ENCODE measurements at places on chromosomes 1 and 21.
A peak's percentile ranks its signal among the peaks of the same experiment; 100 is the strongest.

- no peak for DNase-seq
Observed at GRCh38 chr1:19433719-19433998, 51.7 kb downstream of the CAPZB start.

- no peak for DNase-seq
Observed at GRCh38 chr1:198888379-198888943, 249.6 kb downstream of the PTPRC start.

- no peak for DNase-seq
Observed at GRCh38 chr1:42003433-42003832, 84.7 kb upstream of the HIVEP3 start.

DNA sequence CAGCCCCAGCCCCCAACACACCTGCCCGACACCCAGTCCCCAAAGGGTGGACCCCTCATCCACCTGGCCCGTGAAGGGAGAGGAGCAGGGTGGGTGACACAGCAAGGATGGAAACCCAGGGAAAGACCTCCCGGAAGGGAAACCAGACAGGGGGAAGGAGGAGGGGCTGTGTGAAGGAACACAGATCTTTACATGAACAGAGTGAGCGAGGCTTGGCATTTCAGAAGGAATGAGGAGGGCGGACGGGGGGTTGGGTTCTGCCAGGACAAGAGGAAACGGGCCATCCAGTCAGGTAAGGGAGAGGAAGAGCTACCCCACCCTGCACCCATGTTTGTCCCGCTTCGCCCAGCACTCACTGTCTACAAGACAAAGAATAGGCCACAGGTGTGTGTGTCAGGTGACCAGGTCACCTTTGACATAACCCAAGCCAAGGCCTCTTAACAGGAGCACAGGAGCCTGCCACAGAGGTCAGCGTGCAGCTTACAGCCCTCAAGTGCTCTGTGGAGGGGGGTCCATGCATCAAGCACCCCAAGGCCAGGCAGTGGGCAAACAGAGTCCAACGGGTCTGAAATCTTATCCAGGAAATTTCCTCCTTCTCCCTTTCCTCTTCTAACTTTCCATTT lies 18.0 kb upstream of the PRDM15 start:
- DNase-seq: no peak

DNA sequence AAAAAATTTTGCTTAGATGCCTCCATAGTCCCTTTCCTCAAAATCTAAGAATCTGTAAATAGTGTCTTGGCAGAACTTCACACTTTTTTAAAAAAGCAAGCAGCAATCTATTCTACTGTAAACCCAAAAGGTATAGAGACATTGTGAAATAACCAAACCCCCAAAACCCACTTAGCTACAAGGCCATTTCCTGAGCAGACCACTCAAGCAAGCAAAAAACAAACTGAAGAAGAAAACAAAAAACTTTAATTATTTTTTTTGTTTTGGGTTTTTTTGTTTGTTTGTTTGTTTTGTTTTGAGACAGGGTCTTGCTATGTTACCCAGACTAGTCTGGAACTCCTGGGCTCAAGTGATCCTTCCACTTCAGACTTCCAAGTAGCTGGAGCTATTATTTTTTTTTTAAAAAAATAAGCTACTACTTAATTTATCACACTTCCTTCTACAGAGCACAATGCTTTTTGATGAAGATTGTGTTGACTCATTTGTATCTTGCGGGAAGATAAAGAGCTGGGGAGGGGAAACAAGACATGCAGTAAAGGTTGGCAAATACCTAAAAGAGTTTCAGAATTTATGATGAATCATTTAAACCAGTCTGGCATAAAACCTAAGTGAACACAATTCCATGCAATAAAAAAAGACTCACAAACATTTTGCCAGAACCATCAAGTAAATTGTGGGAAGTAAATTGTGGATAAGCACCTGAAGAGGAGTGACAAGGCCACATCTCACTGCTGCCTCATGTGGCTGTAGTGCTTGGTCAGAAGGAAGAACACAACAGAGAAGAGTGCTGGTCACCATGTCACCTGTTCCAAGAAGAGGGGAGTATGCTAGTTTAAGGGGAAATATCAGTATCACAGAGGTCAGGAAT lies 2.7 kb upstream of the PTPN22 start:
- DNase-seq: no peak

GRCh38 chr1:203508463-203509073 lies 14.6 kb downstream of the OPTC start:
- DNase-seq: no peak

DNA sequence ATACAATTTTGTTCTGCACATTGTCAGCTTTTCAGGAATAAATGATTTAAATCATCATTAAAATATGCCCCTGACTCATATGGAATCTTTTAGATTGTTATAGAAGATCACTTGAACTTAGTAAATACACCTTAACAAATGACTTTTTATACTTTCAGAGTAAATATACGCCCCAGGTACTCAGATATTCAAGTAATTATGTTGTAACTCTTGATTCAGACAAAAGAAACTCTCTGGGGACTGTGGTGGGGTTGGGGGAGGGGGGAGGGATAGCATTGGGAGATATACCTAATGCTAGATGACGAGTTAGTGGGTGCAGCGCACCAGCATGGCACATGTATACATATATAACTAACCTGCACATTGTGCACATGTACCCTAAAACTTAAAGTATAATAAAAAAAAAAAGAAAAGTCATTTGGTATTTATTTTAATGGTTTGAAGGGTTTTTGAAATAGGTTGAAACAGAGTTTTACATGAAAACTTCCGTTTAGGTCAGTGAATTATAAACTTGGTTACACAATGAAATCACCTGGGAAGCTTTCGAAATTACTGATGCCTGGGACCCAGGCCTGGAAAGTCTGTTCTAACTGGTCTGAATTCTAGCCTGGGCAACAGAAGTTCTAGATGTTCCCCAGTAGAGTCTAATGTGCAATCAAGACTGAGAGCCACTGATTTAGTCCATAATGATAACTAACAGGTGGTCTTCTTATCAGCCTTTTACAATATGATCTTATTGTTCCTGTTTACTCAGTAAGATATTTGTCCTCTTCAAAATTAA lies 320.5 kb upstream of the NR5A2 start:
- DNase-seq: no peak

DNA sequence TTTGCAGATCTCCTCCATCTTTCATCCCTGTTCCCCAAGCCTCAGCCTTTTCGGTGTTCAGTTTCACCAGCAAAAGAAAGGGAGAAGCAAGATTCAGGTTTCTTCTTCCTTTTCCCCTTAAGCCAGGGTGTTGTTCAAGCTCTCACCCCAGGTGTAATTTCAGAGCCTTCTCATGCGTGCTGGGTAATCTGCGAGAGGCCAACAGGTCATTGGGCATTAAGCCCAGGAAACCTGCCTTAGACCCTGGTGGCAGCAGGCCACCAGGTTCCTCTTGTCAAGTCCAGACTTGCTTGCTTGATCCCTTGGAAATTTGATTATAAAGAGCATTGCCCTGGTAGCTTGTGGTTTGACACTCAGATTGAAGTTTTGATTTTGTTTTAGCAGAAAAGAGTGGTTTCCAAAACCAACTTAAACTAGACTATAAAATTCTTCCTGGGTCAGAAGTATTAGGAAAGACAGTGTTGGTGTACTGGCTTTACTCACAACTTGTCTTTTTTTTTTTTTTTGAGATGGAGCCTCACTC lies 6.9 kb downstream of the AKR1A1 start:
- no peak for DNase-seq

- no peak for DNase-seq
Observed at GRCh38 chr1:64866689-64867088, 99.7 kb downstream of the JAK1 start.

GRCh38 chr1:191034132-191034531 lies 556.5 kb upstream of the BRINP3 start:
- no peak for DNase-seq

DNA sequence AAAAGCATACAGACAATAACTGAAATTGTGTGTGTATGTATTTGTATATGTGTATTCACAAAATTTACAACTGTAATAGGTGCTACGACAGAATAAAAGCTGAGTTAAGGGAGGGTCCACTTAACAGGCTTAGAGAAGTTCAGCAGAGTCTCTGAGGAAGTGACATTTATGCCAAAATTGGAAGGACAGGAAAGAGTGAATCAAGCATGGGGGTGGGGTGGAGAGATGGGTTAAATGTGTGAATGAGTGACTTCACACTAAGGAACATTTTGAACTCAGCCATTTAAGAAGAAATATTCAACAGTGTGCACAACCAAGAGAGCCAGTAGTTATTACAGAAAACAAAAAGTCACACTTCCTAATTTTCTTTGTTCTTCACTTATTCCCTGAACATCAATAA lies 53.8 kb upstream of the RGS1 start:
- DNase-seq: peak; percentile 48

DNA sequence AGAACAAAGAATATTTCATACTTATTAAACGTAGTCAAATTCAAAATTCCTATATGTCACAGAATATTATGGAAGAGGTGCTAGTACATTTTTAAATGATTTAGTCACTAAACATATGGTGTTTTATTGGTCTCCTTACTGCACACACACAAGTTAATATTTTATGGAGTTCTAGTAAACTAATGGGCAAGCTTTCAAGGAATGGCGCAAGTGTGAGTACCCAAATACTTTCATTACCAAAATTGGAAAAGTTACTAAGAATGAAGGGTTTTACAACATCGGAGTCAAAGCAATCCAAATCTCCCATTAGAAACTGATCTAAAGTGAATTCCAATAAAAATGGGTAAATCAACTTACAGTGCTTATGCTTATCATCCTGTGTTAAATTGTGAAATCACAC lies 921.9 kb downstream of the ADGRL2 start:
- no peak for DNase-seq

DNA sequence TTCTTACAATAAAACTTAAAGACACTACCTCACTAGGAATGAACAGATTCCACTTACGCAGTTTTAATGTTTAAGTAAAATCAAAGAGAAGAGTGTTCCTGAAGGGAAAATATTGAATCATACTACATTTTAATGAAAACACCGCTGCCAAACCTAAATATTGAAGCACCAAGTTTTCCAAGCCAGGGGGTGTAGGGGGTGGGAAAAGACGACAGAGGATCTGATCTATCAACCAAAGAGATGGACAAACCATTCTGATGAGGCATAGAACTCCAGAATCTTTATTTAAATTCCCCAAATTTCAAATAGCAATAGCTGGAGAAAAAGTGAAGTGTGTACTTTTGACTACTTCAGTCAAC lies 1.2 kb downstream of the ELK4 start:
- DNase-seq: no peak

DNA sequence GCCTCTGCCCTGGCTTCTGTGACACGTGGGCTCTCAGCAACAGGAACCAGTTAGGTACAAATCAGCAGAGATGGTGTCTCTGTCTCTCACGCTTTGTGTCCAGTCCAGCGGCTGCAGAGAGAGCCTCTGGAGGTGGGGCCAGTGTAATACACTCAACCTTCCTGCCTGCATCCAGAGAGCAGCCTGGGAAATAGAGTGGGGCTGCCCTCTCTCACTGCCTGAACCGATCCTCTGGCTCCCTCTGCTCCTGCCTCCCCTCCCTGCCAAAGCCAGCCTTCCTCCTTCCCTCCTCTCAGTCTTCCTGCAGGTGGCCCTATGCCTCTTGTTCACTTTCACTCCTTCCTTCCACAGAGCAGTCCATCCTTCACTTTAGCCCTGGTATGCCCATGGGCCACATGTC lies at the start of gene ZNF648:
TSS of gene ZNF648 (minus strand) at position 119 of the 400 bp plus-strand sequence. CDS start 3,702 bp downstream, outside the sequence.
- DNase-seq: no peak

- no peak for DNase-seq
Observed at GRCh38 chr1:63664742-63665141, 71.5 kb downstream of the PGM1 start.

DNA sequence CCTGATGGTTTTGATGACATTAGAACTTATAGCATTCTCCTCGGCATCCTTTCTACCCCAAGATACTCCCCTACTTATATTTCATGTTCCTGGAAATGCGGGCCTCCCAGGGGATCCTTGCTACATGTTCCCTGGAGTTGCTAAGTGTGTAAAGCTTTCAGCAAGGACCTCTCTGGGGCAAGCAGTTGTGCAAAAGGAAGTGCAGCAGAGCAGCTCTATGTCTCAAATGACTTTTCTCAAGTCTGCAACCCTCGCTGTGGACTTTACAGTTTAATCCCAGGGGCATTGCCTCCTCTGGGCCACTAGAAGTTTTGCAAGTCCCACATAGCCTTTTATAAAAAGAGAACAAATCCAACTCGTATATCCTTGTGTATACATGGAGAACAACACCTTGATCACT lies 20.8 kb upstream of the MNDA start:
- DNase-seq: no peak

- DNase-seq: no peak
Observed at GRCh38 chr1:230698130-230698529, 15.8 kb downstream of the AGT start.

DNA sequence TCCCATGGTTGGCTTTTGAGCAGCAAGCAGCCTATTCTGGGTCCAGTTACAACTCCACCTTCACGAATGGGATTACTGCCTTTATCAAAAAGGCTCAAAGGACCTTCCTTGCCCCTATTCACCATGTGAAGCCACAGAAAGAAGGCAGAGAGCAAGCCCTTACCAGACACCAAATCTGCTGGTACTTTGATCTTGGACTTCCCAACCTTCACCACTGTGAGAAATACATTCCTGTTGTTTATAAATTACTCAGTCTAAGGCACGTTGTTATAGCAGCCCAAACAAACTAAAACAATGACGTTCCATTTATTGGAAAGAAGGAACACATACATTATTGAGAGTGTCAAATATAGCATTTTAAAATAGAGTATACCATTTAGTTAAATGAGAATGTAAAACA lies 1557.9 kb downstream of the PLA2G4A start:
- DNase-seq: no peak

DNA sequence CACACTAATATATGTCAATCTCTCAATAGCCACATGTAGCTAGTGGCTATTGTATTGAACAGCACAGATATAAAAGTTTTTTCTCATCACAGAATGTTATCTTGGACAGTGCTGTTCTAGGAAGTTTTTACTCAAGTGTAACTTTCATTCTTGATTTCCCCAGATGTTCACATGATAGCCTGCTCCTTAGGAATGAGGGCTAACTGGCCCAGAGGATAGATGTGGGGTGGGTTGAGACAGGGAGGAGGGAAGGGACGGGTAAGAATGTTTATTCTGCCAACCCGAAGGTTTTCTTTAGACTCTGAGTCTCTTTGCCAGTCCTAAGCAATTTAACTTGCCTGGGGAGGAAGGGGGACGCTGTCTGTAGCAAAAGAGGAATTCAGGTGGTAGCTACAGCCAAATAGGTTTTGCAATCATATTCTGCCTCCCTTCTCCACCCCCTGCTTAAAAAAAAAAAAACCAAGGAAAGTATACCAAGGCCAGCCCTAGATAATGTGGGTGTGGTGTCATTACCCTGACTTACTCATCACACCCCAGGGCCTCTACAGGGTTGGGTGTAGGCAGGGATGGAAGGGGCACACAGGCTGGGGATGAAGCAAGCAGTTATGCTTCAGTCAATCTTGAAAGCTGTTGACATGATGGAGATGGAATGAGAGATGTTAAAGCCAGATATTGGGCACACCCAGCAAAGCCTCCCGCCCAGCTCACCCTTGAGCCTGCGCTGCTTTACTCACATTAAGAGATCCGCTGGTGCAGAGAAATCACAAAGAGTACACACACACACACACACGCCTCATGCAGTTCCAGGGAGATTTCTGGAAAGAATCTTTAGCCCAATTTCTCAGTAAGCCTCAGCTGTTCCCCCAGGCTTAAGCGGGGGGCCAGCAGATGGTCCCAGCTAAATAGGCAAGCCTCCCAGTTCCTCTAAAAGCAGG lies 59.9 kb downstream of the PLXNA2 start:
- DNase-seq: no peak

Measured in pons (tissue), 1 donor.